ENCODE measurements at places on chromosomes 4 and X. TPM values are rescaled to one million over a fixed set of nuclear protein-coding genes. Genes with fewer than 3 reads are reported as not detected.

Gene GAGE12D
- total RNA-seq, result not detected

Gene CPZ
- 1.6 TPM for total RNA-seq

Gene CT45A2
- total RNA-seq, result not detected

Gene PPA2
- 70.2 TPM for total RNA-seq

Gene GAGE12J
- not detected for total RNA-seq

Gene DCAF4L1
- total RNA-seq, result not detected

Gene RIBC1
- 0.33 TPM for total RNA-seq

Gene NPFFR2
- total RNA-seq, result 3.4 TPM

Gene GPC4
- total RNA-seq, result 8.5 TPM

Gene TSR2
- 10.3 TPM for total RNA-seq

Gene UGT2A3
- total RNA-seq, result not detected

Gene MAGEB10
- not detected for total RNA-seq

Gene POF1B
- total RNA-seq, result not detected

Gene HMGN5
- total RNA-seq, result 0.25 TPM

Gene ASMT
- not detected for total RNA-seq

Gene BMP3
- total RNA-seq, result 0.63 TPM

Gene GAGE2A
- not detected for total RNA-seq

Gene CRMP1
- 6.6 TPM for total RNA-seq
